ENCODE measurements at places on chromosomes 7 and 10. TPM values are rescaled to one million over a fixed set of nuclear protein-coding genes. Genes with fewer than 3 reads are reported as not detected.

Gene SCD
- total RNA-seq, result 303 TPM

Gene NKX1-2
- not detected for total RNA-seq

Gene NRP1
- total RNA-seq, result 89.4 TPM

Gene EXOC6
- total RNA-seq, result 12.5 TPM

Gene FBXO24
- 1.0 TPM for total RNA-seq

Gene WDR91
- total RNA-seq, result 8.7 TPM

Gene PRXL2A
- total RNA-seq, result 52.0 TPM

Gene ERVW-1
- total RNA-seq, result not detected

Gene TEX47
- total RNA-seq, result not detected

Gene CCDC146
- total RNA-seq, result 5.2 TPM

Gene LDB1
- 24.5 TPM for total RNA-seq

Gene GARIN1A
- total RNA-seq, result not detected

Gene C10orf62
- not detected for total RNA-seq

Gene CYP26C1
- total RNA-seq, result 0.43 TPM

Gene SFRP5
- total RNA-seq, result not detected

Gene BHLHA15
- 1.8 TPM for total RNA-seq

Gene GNA12
- total RNA-seq, result 22.4 TPM

Gene FAM25G
- total RNA-seq, result not detected

Gene KCND2
- 0.07 TPM for total RNA-seq

Gene STAG3
- total RNA-seq, result 0.69 TPM

Gene KCNIP2
- total RNA-seq, result 0.14 TPM

Gene KEL
- 0.12 TPM for total RNA-seq

Gene SPDYE2B
- not detected for total RNA-seq

Gene PRKG1
- 0.17 TPM for total RNA-seq

Gene PRPS1L1
- not detected for total RNA-seq

Gene ADCYAP1R1
- not detected for total RNA-seq

Gene SPDYE1
- total RNA-seq, result not detected

Gene LIPF
- not detected for total RNA-seq

Gene TMEM209
- 9.3 TPM for total RNA-seq

Gene GPR26
- total RNA-seq, result not detected

Gene CCL26
- not detected for total RNA-seq

Gene CPSF4
- total RNA-seq, result 43.1 TPM

Gene LBX1
- total RNA-seq, result not detected

Gene FFAR4
- not detected for total RNA-seq

Gene ITGB8
- total RNA-seq, result 121 TPM

Gene TAS2R4
- total RNA-seq, result 0.14 TPM

Gene TAS2R41
- not detected for total RNA-seq

Gene SLC37A3
- total RNA-seq, result 26.0 TPM

Gene RET
- total RNA-seq, result 0.07 TPM

Gene DRGX
- not detected for total RNA-seq

Gene ADARB2
- total RNA-seq, result under 0.01 TPM

Gene FBXL13
- 0.51 TPM for total RNA-seq

Gene MYL7
- total RNA-seq, result not detected

Gene OR2A7
- 2.0 TPM for total RNA-seq

Gene CDH23
- total RNA-seq, result under 0.01 TPM

Gene WIPF3
- 0.36 TPM for total RNA-seq

Gene GTPBP4
- total RNA-seq, result 66.5 TPM

Gene CELF2
- 11.0 TPM for total RNA-seq

Gene ASB15
- total RNA-seq, result not detected

Gene PDIA4
- 307 TPM for total RNA-seq

Gene STN1
- 28.2 TPM for total RNA-seq

Gene WBP1L
- 18.4 TPM for total RNA-seq

Gene TBXAS1
- 11.1 TPM for total RNA-seq

Gene CYP2C19
- total RNA-seq, result not detected

Gene FAM20C
- total RNA-seq, result 84.2 TPM

All from epithelial cell of proximal tubule (primary cell).